ENCODE measurements at places on chromosomes 16 and 17. TPM values are rescaled to one million over a fixed set of nuclear protein-coding genes. Genes with fewer than 3 reads are reported as not detected.
A peak's percentile ranks its signal among the peaks of the same experiment; 100 is the strongest.

Gene C16orf54
- 2.5 TPM for total RNA-seq

DNA sequence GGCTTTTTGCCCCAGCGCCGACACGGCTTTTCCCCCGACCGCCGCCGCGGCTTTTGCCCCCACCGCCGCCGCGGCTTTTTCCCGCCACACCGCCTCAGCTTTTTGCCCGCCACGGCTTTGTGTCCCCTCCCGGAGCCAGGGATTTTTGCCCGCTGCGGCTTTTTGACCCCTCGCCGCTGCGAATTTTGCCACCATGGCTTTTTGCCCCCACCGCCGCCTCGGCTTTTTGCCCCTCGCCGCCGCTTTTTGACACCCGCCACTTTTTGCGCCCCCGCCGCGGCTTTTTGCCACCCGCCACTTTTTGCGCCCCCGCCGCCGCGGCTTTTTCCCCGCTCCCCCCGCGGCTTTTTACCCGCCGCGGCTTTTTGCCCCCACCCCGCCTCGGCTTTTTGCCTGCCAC lies 1342.5 kb downstream of the TP53TG3F start:
- no peak overlapping the region for H3K27ac ChIP-seq
- H3K27me3 ChIP-seq: no peaks in the 10 kb centered on the region
- no peak for DNase-seq
- H3K36me3 ChIP-seq: no peaks in the 10 kb centered on the region

GRCh38 chr16:88538366-88539060 lies 31.7 kb upstream of the ZC3H18 start:
- no peaks in the 10 kb centered on the region for H3K36me3 ChIP-seq
- no peak overlapping the region for H3K27ac ChIP-seq
- DNase-seq: no peak
- H3K4me3 ChIP-seq: no peak overlapping the region

DNA sequence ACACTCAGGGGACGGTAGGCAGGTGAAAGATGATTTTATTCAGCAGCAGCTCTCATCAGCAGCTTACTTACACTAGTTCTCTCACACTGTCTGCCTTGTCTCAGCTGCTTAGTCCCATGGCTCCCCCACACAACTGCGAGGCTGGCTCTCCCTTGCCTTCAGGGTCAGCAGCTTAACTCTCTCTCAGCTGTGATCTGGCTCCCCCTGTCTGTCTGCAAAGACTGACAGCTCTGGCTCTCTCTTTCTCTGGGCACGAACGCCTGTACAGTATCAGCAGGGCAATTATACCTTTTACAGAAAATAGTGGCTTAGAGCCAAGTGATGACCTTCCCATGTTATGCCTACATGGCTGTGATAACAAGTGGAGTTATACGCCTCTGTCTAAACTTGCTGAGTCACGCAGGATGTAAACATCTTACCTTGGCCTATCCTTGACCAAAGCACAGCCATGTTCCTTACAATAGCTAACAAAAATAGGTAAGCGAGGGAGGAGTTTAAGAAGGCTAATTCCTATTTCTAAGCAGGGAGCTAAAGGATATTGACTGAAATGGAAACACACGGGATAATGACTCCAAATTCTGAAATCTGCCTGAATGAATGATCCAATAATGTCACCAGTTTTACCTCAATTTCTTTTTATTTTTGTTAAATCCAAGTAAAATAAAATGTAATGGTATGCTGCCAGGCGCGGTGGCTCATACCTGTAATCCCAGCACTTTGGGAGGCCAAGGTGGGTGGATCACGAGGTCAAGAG lies 1.1 kb upstream of the NDUFAB1 start:
- no peak overlapping the region for H3K27ac ChIP-seq
- H3K27me3 ChIP-seq: no peaks in the 10 kb centered on the region
- no peak overlapping the region for H3K4me3 ChIP-seq
- no peaks in the 10 kb centered on the region for H3K36me3 ChIP-seq
- peak; percentile 29 for DNase-seq

DNA sequence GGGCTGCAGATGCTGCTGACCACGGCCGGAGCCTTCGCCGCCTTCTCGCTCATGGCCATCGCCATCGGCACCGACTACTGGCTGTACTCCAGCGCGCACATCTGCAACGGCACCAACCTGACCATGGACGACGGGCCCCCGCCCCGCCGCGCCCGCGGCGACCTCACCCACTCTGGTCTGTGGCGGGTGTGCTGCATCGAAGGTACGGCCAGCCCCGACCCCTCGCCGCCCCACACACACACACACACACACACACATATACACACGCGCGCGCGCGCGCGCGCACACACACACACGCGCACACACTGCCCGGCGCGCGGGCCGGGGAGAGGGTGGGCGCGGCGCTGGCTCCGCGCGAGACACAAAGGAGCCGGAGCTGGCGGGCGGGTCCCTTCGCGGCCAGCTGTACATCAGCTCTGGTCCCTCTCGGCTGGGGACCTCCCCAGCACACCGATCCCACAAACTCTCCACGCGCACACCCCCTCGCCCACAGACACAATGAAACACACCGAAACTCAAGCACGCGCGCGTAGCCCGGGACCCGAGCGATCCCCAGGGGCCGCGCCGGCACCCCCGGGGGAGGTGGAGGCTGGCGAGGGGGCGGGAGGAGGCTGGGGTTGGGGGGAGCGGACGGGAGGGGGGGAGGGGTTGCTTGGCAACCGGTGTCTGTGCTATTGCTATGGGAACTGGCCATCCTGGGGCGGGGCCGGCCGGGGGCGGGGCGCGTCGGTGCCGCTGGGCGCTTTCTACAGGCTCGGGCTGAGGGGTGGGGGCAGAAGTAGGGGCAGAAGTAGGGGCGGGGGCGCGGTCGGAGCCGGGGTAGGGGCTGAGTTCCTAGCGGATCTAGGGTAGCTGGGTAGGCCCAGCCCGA lies 658 bp downstream of the CACNG4 start:
- H3K36me3 ChIP-seq: no peaks in the 10 kb centered on the region
- peaks cover 18% of the 10 kb centered on the region for H3K27me3 ChIP-seq
- H3K4me3 ChIP-seq: peak overlapping the region; percentile 7
- peaks cover 18% of the 10 kb centered on the region for H3K4me1 ChIP-seq
- DNase-seq: no peak

Gene CACNG3
- not detected for total RNA-seq

GRCh38 chr17:37446027-37446426 lies 39.3 kb downstream of the TADA2A start:
- no peak overlapping the region for H3K27ac ChIP-seq
- H3K36me3 ChIP-seq: peaks cover 84% of the 10 kb centered on the region
- H3K4me1 ChIP-seq: peaks cover 10% of the 10 kb centered on the region
- no peak for DNase-seq

DNA sequence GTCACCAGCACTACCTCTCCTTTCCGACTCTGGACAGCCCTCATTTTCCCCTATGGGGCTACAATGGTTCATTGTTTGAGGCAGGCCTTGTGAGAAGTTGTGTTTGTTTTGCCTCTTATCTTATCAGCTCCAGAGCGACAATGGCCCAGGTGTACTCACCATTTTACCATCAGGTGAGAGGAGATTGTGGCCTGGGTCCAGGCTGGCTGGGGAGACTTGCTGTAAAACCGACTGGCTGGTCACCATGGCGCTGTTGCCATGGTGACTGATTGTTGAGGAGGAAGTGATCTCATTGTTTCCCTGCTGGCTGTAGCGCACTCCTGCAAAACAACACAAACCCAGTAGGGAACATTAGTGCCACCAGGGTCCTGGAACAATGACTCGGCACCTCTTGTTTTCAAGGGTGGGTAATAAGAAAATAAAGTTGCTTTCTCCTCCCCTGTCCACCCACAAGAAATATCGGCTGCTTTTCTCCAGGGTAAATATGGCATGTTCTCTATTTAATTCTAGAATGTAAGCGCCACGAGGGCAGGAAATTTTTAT lies 34.4 kb downstream of the HNF1B start:
- H3K27ac ChIP-seq: no peak overlapping the region
- H3K4me3 ChIP-seq: no peak overlapping the region
- no peaks in the 10 kb centered on the region for H3K36me3 ChIP-seq
- no peaks in the 10 kb centered on the region for H3K4me1 ChIP-seq
- H3K27me3 ChIP-seq: peaks cover 4% of the 10 kb centered on the region
- no peak for DNase-seq

Measured in sigmoid colon (tissue), 7 donors.